ENCODE measurements at places on chromosomes 7 and 10.

DNA sequence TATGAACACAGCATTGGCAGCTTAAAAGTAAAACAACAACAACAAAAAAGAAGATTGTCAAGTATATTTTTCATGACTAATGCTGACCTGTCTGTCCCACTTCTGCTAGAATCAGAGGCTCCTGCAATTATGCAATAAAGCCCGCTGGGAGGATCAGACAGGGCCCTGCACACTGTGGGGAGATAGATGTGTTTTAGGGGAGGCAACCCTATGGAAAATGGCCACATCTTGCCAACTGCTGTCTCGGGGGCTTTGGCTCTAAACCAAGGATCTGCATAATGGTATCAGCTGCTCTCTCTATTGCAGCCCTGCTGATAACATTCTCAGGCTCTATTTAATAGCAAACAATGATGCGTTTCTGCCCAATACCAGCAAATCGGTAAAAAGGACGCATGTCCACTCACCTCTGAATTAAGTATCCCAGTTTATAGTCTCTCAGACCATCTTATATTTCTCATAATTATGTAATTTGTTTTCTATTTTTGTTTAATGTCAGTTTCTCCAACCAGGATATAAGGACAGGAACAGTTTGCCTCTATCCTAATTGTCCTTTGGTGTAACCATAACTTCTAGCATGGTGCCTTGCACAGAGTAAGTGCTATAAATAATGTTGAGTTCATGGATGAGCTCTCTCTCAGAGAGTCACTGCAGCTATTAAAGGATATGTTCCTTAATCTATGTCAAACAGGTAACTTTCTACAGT lies 15.3 kb upstream of the PRKAR2B start:
- DNase-seq = no peak

DNA sequence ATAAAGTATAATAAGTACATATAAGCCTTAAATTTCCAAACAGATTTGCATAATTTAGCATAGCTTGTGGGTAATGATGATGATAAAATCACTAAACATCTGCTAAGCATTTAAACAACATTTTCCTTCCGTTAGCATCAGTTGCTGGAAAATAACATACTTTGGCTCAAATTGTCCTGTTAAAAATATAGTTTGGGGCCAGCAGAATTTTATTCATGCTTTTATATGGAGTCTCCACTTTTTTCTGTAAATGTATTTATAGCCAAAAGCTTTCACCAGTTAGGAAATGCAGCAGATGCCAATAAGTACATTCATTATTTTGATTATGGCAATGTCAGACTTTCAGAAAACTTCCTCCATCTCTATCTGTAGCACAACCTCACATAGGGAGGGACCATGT lies 107.2 kb downstream of the CNTNAP2 start:
- no peak for DNase-seq

GRCh38 chr10:105837951-105838350 lies 1196.9 kb downstream of the SORCS3 start:
- DNase-seq = no peak

DNA sequence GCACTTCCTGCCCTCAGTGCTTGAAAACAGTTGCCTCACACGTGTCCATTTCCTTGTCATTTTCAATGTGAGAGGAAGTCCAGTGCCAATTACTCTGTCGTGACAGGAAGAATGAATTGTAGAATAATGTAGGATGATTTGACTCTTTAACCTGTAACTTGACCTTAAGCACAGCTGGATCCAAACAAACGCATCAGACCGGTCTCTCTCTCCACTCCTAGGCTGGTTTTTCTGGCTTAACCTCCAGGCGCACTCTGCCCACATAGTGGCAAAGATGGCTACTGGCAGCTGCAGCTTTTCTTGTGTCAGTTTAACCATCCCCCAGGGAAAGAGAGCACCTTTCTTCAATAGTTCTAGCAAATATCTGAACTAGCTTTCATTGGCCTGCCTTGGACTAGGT lies 29.4 kb upstream of the PNLIPRP3 start:
- DNase-seq = no peak

GRCh38 chr10:113313048-113313602 lies 239.7 kb upstream of the HABP2 start:
- no peak for DNase-seq

GRCh38 chr7:90972906-90973550 lies 291.2 kb upstream of the FZD1 start:
- DNase-seq = no peak

- no peak for DNase-seq
Observed at GRCh38 chr7:143002106-143002505, 24.8 kb downstream of the OR9A2 start.

- no peak for DNase-seq
Observed at GRCh38 chr7:1534330-1535099, 4.0 kb downstream of the MAFK start.

GRCh38 chr7:150371131-150371995 lies 2.7 kb downstream of the REPIN1 start:
- DNase-seq = no peak

GRCh38 chr7:140447841-140448240 lies 31.5 kb downstream of the MKRN1 start:
- DNase-seq = no peak

- no peak for DNase-seq
Observed at GRCh38 chr7:128891110-128891941, 19.2 kb downstream of the KCP start.

DNA sequence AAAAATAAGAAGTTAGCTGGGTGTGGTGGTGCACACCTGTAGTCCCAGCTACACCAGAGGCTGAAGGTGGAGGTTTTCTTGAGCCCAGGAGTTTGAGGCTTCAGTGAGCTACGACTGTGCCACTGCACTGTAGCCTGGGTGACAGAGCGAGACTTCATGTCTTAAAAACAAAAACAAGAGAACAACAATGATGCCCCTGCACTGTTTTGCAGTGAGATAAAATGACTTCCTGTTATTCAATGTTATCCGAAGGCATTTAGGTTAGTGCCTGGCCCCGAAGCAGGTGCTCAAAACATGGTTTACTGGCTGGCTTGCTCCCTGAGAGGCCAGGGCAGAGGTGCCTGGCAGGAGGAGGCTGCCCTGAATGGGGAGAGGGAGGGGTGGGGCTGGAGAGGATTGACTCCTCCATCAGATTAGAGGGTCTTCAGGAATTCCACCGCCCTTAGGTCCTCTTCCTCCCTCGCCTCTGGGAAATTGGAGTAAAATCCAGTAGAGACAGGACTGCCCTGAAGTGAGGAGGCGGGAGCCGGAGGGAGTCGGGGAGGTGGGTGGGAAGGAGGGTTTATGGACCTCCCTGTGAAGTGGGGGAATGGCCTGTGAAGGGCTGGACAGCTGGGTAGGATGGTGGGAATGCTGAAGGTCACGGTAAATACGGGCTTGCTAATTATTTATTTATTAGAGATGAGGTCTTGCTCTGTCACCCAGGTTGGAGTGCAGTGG lies 6.8 kb upstream of the CLDN4 start:
- no peak for DNase-seq

GRCh38 chr7:21089653-21090052 lies 303.0 kb upstream of the SP8 start:
- no peak for DNase-seq

DNA sequence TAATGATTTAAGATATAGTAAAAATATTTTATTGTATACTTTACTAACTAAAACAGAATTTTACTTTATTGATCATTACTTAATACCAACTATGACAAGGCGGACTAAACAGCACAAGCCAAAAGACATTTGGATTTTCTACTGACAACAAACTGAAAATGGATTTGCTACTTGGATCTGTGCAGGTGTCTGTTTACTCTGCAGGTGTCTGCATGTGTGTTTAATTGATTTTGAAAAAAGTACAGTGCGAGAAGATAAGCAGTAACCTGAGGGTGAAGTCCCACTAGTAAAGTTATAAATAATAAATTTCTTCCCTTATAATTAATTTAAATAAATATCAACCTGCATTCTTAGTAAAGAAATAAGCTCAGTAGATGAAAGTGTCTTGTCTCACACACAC lies 696.8 kb upstream of the MBL2 start:
- no peak for DNase-seq

DNA sequence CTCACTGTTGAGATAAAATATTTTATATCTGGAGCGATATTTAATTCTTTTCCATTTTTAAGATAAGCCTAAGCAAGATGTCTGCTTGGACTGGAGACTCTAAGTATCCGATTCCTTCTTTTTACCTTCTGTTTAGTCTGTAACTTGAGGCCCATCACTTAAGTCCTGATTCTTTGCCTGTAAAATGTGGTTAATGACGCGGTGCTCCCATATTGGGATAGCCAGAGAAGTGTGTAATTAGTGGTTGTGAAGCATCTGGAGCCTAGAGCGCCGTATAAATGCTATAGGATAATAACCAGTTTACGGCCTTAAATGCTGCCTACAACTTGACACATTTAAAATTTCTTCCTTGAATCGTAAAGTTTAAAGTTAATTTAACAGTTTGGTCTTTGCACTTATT lies 132.9 kb downstream of the CHN2 start:
- no peak for DNase-seq

DNA sequence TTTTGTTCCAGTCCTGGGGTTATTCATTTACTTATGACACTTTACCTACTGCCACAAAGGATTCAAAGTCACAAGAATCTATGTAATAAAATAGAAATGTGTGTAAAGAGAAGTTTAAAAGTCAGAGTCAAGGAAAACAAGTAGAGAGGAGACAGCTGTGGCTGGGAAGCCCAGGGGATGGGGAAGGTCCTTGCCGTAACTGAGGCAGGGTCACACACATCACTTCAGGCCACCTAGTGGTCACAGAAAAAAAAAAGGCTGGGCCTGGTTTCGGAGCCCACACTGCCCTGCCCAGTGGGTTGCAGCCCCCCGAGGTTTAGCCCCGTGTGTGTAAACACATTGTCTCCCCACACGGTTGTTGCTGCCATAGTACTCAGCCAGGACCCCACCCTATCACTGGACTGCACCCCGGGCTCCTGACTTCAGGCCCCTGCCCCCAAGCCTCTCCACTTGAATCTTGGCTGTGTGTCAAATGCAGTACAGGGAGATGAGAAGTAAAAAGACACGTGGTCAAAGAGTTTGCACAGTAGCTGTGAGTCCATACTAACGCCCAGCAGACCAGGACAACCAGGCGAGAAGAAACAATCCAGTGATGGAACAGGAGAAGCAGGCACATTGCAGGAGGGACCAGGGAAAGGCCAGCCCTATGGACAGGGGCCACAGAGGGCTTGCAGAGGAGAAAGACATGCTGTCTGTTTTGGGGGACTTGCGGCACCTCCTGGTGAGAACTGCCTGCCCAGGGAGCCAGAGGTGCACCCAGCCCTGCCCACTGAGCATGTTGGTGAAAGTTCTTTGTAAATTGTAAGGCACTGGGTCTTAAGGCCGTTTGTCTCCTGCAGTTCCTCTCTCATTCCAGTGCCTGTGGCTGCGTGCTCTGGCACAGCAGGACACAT lies 91.4 kb upstream of the MACROH2A2 start:
- no peak for DNase-seq

GRCh38 chr10:58782876-58783851 lies 270.5 kb downstream of the BICC1 start:
- no peak for DNase-seq

DNA sequence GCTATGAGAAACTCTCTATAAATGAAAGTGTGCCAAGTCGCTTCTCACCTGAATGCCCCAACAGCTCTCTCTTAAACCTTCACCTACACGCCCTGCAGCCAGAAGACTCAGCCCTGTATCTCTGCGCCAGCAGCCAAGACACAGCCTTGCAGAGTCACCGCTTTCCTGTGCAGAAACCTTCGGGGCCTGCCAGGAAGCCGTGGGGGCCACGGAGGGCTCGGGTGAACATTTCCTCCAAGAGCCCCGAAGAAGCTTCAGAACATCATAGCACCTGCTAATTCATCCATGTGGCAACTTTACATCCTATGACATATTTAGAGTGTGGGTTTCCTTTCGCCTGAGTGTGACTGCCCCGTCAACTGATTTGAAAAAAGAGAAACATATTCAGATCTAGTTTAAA lies 55.7 kb upstream of the PRSS58 start:
- DNase-seq = no peak

DNA sequence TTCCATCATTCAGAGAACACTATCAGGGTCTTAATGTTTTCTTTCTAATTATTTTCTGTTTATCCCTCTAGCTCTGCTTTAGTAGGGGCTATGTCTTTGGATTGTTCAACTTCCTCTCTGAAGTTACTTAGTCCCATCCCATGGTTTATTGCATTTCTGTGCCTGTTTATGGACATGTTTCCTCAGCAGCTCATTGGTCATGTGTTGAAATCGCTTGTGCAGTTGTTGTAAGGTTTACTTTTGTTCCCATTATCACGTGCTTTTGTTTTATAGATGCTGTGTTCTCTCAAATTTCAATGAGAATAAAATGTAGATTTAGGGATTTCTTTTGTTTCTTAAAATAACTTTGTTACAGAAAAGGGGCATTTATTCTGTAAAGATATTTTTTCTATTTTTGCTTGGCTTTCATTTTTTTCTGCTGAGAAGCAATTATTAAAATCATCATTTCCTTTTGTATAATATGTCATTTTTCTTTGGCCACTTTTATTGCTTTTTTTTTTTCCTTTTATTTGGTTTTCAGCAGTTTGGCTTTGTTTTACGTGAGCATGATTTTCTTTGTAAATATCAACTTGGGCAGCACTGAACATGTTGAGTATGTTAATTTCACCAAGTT lies 110.9 kb downstream of the CCDC7 start:
- no peak for DNase-seq

DNA sequence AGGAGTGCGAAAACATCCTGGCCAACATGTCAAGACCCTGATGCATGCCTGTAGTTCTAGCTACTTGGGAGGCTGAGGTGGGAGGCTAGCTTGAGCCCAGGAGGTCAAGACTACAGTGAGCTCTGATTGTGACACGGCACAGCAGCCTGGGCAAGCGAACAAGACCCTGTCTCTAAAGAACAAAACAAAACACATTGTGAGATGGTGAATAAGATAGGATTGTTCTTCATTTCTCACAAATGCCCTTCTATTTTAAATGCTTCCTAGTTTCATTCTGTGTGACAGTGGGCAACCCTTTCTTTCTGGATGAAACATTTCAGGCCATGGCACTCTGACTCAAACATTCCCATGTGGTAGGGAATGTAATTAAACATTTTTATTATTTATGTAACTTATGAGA lies 13.5 kb downstream of the EFCAB10 start:
- no peak for DNase-seq

DNA sequence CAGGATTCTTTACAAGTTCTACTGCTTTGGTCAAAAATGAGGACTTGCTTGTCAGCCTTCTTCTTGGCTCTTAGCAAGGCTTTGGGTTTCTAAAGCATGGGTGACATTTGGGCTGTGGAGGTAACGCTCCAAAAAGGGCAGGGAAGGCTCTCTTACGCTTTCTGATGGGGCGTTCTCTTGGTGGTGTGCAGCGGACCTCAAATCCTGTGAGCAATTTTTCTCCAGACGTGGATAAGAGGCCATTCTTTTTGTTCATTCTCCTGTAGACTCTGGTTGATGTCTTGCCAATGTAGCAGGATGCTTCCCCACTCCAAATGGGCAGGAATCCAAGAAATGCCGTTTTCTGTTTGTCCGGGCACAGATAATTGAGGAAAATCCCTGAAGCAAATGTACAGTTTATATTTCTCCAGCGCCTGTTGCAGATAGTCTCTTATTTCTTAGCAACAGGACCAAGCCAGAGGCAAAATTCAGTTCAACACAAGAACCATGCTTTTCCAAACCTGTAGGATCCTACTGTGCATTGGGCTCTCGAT lies 138.4 kb upstream of the NFE2L3 start:
- no peak for DNase-seq
